NCI-H1930 (cell line): ENCODE measurements at places on chromosomes 2 and 18.

DNA sequence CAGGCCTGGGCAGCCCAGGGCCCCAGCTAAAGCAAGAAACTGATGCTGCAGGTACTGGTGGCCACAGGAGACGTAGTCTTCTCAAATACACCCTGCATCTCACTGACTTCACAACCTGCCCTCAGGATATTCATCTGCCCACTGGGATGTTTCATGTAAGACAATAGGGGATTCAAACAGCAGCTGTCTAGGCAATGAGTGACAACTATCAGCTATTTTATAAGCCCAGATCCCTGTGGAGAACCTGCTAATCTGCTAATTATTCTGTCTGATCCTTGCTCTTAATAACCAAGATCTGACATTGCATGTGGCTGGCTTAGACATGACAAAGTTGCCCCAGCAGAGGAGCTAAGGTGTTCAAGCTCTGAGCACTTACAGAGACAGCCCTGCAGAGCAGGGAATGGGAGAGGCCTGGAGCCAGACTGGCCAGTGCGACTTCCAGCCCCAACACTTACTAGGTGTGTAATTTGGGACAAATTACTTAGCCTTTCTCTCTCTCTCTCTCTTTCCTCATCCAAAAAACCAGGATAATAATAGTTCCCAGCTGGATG, 28.6 kb downstream of the SIGLEC15 start:
- no peak for DNase-seq

DNA sequence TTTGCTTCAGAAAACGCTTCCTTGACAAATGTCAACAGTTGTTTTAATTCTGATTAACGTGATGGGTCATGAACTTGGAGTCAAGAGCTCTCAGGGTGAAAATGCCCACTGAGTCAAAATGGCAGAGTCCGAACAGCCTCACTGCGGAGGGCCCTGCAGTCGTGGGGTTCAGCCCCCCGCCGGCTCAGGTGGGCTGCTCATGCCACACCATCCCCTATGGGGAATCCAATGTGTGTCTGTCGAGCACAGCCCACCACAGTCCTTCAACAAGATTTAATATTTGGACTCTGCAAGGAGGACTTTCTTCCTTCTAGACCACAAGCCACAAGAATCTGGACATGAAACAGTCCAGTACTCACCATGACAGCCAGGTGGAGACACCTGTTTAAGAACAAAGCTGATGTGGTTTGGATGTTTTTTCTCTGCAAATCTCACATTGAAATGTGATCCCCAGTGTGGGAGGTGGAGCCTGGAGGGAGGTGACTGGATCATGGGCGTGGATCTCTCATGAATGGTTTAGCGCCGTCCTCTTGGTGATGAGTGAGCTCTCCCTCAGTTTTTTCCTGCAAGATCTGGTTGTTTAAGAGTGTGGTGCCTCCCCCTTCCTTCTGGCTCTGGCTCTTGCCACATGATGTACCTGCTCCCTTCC, 201.0 kb downstream of the NDUFA10 start:
- peak; percentile 43 for DNase-seq

DNA sequence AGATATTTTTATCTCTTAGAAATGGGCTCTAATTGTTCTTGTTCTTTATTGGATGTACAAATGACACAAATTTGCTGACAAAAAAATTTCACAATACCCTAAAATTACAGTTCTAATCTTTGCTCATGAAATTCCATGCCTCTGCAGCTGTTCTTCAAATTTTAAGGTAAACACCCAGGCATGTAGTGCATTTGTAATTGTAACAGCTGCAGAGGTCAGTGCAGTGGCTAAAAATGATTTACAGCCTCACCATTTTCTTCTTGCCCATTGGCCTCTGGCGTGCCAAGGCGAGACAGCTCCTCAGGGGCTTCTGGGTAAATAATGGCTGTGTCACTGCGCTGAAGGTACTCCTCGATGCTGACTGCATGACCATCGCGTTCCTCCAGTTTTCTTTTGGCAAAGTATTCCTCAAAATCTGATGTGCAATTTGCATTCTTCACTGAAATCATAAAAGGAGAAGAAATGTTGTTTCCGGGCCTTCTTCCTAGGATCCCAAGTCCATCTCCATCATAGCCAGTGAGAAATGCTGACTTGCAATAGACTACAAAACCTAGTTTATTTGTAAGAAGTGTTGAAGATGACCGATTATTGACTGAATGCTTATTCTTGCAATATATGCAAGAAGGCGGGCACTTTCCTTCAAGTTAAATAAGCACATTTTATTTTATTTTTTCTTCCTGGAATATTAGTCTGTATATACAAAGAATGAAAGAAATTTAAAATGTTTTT, 115.2 kb downstream of the ZEB2 start:
- DNase-seq, result no peak

DNA sequence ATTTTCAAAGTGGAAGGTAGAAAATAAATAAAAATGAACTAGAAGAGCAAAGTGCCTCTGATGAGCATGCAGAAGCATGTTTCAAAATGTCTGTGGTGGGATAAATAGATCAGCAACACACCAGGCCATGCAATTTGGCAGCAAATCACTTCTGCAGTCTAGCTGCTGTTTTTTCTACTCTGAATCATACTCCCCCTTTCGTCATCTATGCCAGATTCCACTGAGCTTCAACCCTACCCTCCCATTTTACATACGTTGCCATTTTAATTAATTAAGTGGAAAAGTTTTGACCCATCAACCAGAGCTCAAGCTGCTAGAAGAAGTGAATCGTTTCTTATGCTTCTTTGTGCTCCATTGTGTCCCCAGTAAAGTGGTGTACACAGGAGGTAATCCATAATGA, 79.3 kb downstream of the NRXN1 start:
- no peak for DNase-seq

GRCh38 chr2:85018049-85018447, 47.1 kb downstream of the KCMF1 start:
- no peak for DNase-seq

DNA sequence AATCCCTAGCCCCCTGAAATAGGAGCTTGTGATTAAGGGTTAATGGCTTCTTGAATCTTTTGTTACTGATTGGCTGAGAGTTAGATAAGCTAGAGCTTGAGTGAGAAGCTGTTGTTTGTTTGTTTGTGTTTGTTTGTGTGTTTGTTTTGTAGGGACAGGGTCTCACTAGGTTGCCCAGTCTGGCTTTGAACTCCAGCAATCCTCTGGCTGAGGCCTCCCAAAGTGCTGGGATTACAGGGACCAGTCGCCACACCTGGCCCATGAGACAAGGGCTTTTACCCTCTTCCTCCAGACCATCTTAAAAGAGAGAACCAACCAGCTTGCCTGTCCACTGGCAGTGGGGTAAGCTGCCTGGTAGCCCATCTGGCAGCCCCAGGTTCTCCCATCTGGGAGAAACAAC, 58.1 kb downstream of the SH2D6 start:
- no peak for DNase-seq

GRCh38 chr2:98747888-98748287, 17.0 kb upstream of the MGAT4A start:
- no peak for DNase-seq

GRCh38 chr2:239245107-239245506, 155.7 kb downstream of the HDAC4 start:
- DNase-seq, result no peak

GRCh38 chr18:74935434-74935833, 273.5 kb downstream of the PTGR3 start:
- no peak for DNase-seq
